ENCODE measurements at places on chromosomes 11 and 22.

GRCh38 chr22:20155330-20156041, 4.6 kb upstream of the CCDC188 start:
- DNase-seq = no peak

- no peak for DNase-seq
Observed at GRCh38 chr11:121887569-121887968, 228.4 kb downstream of the BLID start.

DNA sequence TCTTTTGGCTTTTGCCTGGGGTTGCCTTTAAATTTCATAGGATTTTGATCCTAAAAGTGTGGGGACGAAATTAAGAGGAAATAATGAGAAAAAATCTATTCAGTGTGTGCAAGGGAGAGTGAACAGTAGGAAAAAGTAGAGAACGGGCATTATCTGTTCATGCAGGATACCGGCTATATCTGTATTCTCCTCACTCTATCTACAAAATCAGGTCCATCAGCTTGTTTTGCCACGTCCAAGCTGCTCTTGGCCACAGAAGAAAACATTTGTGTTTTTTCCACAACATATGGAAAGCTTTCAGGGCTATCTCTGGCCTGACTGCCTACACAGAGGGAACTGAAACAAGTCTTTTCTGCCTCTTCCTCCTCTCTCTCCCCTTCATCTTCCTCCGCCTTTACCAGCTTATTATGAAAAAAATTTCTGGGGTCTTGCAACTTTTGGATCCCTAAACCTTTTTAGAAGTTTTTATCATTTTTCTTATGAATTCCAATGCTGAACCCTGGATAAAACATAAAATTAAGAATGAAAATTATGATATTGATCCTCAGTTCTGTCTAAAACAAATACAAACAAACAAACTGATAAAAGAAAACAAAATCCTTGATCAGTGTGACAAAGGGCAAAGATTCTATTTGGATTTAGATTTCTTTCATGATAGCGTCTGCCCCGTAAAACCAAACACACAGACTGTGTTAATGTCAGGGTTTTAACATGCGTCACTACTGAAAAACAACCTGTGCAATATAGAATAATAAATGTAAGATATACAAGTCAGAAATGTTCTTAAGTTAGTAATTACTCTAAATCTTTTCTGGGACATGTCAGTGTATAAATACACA, 219.7 kb downstream of the CNTN5 start:
- no peak for DNase-seq

- no peak for DNase-seq
Observed at GRCh38 chr11:72918851-72919250, 104.6 kb downstream of the ATG16L2 start.

- DNase-seq = no peak
Observed at GRCh38 chr22:42177891-42178336, 47.3 kb upstream of the CYP2D6 start.

DNA sequence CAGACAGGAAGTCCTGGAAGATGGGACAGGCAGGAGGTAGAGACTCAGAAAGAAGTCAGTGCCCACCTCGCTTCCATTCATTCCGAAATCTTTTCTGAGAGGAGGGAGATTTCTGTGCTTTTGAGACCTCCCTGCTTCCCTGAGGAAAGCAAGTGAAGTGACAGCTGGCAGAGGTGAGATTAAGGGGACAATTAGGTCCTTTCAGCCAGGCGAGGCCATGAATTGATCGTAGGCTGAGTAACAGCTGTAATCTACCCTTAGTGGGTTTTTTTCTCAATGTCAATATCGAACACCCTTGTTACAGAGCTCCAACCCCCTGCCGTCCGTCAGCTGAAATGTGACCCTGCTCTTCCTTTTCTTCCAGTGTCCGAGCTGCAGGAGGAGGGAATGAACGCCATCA, 96.0 kb downstream of the PARVA start:
- peak; percentile 22 for DNase-seq

- no peak for DNase-seq
Observed at GRCh38 chr11:8258289-8258688, 5.4 kb downstream of the LMO1 start.

DNA sequence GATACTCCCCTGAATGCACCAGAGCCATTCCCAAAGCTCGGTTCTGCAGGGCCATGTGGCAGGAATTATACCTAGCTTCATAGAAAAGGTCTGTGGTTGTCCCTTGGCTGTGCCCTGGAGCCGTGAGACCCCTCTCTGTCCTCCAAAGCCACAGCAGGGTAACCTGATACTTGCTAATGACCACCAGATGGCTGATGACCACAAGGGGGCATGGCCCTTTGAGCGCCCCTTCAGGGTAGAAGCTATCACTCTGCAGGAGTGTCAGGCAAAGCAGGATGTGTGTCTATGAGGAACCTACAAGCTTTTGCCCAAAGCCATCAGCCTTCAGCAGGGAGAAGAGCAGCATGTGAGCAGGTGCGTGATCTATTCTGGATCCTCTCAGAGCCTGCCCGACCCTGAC, 95.3 kb downstream of the NTM start:
- peak; percentile 21 for DNase-seq

- no peak for DNase-seq
Observed at GRCh38 chr11:14677146-14677545, 33.5 kb downstream of the PDE3B start.

GRCh38 chr11:70399681-70400112, 1.4 kb downstream of the CTTN start:
- no peak for DNase-seq

DNA sequence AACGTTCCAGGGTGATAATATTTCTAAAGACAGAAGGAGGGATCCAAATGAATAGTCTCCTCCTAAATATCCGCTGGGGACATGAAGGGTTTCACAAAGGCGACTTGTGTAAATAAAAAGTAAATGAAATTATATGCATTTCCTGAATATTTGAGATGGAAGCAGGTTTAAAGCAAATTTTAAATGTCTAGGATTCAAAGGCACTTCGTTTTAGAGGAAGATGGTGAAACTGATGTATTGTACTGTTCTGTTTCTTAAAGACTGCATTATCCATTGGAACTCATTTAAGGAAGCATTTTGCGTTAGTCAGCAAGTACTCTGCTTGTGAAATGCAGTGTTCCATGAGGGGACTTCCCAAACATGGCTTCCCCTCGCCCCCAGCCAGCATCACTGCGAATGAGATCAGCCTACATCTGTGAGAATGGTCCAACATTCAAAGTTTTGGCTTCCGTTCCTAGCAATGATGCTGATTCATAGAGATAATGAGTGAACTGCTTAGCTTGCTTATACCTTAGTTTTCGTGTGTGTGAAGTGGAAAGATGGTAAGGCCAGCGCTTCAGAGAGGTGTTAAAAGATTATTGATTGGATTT, 1.5 kb downstream of the RAB39A start:
- DNase-seq = no peak

DNA sequence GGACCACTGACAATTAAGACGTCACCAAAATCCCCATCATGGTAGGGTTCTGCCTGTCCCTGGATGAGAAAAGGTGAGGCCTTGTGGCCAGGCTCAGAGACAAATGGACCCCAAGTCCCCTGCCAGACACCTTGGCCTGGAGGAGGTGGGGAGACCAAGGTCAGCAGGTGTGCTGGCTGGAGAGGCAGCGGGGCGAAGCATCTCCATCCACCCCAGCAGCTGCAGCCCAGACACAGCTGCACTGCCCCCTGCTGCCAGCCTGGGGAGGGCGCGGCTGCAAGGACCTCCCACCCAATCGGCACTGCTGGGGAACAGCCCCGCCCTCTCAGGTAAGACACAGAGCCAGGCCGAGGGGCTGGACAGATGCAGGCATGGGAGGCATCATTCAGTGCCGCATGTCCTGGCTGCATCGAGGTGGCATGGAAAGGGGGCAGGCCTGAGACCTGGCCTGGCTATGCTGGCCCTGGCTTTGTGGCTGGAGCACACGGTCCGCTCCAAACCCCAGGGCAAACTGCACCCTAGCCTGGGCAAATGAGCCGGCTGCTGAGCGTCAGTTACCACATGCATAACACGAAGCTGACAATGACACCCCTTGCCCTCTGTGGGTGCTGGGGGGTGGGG, 12.2 kb upstream of the MFNG start:
- peak; percentile 73 for DNase-seq

- no peak for DNase-seq
Observed at GRCh38 chr11:77444261-77444660, 29.6 kb downstream of the PAK1 start.

- no peak for DNase-seq
Observed at GRCh38 chr22:46069521-46070214, 80.7 kb upstream of the PPARA start.

DNA sequence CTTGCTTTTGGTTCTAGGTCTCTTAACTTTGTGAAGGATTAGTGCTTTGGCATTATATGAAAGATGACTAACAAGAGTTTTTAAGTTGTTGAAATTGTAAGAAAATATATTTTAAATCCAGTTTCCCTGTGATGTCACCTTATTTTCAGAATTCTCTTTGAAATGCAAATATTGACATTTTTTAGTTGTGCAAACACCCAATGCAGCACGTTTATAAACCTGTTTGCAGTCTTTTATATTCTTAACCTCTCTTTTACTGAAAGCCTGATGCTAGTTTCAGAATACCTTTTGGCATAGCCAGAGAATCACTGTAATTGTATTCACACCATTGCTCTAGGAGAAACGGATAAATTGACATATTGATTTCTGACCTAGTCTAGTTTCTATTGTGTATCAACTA, 42.8 kb upstream of the SLC37A2 start:
- no peak for DNase-seq

GRCh38 chr11:65555693-65556231, 2.4 kb downstream of the LTBP3 start:
- no peak for DNase-seq

DNA sequence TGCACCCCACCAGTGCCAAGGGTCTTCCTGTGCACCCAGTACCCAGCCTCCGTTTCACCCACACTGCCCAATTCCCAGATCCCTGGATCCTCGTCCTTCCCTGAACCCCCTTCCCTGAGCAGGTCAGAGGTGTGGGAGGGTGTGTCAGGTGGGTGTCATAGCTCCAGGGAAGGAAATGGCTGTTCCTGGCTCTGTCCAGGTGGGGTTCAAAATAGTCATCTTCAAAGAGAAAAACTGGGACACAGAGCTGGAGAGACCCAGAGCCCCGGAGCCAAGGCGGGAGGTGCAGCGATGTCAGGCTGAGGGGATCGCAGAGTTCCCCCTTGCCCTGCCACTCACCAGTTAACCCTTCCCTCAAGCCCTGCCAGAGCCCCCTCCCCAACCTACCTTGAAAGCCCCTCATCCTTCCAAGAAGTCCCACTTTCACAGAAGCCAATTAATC, 698 bp downstream of the C1QTNF4 start:
- no peak for DNase-seq

GRCh38 chr11:4095509-4096230, 1.1 kb downstream of the RRM1 start:
- DNase-seq = no peak

GRCh38 chr11:33638608-33639007, 62.0 kb downstream of the C11orf91 start:
- no peak for DNase-seq

GRCh38 chr11:126162306-126163030, 49.0 kb downstream of the RPUSD4 start:
- no peak for DNase-seq

DNA sequence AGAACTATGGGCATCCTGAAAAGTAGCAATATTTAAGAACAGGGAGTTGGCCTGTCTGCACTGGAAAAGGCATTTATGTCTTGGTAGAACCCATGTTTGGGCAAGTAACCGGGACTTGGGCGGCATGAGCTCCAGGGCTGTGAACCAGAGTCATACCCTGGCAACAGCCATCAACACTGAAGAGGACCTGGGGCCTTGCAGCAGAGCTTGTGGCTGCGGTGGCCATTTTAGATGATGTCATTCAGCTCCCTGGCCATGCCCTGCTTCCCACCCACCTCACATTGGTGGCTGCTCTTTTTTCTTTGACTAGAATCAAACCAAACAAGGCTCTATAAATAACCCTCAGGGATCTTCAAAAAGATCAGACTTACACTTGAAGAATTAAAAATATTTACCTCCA, 26.6 kb downstream of the EHF start:
- DNase-seq = no peak

GRCh38 chr11:18774801-18775200, 16.8 kb downstream of the PTPN5 start:
- DNase-seq = no peak

DNA sequence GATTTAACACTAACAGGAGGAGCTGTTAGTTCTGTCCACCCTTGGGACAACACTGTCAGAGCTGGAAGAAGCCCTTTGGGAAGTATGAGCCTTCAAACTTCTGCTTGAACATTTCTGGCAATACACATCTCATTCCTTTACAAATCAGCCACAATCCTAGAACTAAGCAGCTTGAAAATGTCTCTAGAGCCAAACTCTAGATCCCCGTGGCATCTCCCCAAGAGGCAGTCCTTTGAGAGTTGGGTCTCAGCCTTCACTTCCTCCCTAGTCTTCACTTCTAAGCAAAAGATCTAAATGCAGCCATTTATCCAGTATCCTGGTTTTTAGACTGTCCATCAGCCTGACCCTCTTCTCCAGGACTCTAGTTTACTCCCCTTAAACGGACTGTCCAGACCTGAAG, 26.9 kb downstream of the ARFGAP2 start:
- no peak for DNase-seq
